NCI-H69 (cell line): ENCODE measurements at places on chromosomes 1 and 21.

DNA sequence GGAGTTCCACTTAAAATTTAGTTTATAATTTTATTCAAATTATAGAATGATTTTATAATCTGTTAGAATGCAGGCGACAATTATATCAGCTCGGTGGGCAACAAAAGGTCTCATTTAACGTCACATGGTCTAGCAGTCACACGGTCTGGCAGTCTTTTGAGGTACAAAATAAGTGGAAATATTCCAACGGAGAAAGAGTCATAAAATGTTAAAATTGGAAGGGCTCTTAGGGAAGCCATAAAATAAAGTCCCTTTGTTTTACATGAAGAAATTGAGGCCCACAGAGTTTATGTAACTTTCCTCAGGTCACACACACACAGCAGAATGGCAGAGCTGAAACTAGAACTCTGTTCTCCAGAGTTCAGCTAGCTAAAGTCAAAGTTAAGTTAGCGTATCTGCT, 84.4 kb upstream of the QSOX1 start:
- DNase-seq: no peak

DNA sequence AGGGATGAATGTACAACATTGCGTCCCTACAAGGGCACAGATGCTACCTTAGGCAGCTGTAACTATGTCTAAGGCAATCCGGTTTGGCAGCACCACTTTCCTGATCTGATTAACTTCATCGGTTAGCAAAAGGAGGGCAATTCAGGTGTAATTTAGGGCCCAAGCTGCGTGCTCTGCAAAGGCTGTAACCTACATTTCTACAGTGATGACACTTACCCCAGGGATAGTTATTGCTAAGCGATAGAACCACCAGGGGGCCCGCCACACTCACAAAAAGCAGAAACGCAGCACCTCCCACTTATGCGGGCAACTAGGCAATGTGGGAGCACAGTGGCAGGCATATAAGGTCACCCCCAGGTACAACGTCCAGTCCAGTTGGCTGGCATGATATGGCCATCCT, 113.5 kb downstream of the GDAP2 start:
- DNase-seq: peak; percentile 4

- no peak for DNase-seq
Observed at GRCh38 chr1:178267646-178268094, 173.8 kb downstream of the RASAL2 start.

DNA sequence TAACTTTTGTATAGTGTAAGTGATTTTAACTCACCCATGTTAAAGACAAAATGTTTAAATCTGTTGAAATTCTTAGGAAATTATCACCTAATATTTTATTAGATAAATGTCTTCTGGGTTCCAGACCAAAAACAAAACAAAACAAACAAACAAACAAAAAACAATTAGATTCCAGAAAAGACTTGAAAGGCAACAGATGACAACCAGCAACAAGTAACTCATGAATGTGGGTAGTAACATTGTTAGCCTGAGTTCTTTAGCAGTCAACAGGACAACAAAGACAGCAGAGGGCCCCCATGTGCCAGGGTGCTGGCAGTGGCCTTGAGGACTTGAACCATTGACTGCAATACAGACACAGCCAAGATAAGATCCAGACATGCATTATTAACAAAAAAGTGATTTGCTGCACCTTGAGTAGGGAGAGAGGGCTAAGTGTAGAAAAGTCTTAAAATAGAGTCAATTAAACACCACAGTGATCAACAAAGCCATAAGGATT, 2.4 kb upstream of the CD247 start:
- no peak for DNase-seq

GRCh38 chr1:198118134-198118533, 38.7 kb upstream of the NEK7 start:
- no peak for DNase-seq

DNA sequence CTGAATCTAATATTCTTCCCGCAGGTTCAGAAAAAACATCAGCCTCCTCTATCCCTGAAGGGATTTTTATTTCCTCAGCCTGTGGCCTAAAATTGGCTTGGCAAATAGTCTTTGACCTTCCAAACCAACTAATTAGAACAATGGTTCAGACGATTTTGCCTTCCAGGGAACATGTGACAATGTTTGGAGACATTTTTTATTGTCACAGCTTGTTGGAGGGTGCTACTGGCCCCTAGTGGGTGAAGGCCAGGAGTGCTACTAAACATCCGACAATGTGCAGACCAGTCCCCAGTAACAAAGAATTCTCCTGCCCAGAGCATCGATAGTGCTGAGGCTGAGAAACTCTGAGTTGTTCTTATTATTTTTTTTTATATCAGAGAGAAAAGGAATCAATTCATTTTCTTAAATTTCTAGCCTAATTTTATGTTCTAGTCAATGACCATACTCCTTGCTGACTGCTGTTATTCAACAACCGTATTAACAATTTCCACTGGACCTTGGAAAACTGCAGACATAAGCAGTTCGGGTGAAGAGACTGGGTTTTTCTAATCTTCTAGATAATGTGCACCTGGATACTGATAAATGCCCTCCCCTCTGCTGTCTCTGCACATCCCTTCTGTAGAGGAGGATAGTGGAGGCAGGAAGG, 280.7 kb downstream of the LMX1A start:
- DNase-seq: peak; percentile 82

DNA sequence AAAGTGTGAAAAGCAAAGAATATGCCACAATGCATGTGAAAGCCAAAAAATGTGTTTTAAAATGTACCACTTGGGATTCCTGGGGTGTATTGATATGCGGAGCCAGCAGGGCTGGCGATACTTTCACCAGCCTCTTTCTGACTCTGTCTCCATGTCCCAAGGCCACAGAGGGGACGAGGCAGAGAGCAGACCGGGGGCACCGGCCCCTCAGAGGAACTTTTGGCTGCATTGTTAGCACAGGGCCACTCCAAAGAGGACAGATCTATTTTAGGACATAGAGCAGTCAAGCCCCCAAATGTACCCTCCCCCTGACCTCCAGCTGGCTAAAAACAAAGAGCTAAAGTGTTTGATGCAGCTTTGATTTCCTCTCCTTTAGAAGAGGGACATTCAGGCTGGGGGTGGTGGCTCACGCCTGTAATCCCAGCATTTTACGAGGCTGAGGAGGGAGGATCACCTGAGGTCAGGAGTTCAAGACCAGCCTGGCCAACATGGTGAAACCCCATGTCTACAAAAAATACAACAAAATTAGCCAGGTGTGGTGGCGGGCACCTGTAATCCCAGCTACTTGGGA, 25.6 kb upstream of the ZNF436 start:
- no peak for DNase-seq

DNA sequence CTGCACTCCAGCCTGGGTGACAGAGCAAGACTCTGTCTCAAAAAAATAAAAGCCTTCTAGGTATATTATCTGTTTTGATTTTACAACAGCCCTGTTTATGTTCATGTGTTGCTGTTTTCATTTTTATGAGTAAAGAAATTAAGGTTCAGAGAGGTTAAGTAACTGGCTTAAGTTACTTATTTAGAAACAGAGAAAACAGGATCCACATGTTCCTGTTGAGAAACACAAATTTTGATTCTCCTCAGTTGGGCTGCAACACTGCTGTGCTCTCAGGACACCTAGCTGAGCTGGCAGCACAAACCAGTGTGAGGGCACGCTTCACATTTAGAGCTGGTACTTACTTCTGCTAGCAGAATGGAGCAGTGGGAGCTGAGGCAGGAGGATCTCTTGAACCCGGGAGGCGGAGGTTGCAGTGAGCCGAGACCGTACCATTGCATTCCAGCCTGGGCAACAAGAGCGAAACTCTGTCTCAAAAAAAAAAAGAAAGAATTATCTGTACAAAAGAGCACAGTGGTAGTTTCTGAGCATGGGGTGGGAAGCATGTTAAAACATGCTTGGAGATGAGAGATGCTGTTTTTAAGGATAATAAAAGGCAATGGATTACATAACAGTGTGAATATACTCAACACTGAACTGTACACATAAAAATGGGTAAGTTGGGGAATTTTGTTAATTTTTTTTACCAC, 2.4 kb downstream of the SPRTN start:
- no peak for DNase-seq

DNA sequence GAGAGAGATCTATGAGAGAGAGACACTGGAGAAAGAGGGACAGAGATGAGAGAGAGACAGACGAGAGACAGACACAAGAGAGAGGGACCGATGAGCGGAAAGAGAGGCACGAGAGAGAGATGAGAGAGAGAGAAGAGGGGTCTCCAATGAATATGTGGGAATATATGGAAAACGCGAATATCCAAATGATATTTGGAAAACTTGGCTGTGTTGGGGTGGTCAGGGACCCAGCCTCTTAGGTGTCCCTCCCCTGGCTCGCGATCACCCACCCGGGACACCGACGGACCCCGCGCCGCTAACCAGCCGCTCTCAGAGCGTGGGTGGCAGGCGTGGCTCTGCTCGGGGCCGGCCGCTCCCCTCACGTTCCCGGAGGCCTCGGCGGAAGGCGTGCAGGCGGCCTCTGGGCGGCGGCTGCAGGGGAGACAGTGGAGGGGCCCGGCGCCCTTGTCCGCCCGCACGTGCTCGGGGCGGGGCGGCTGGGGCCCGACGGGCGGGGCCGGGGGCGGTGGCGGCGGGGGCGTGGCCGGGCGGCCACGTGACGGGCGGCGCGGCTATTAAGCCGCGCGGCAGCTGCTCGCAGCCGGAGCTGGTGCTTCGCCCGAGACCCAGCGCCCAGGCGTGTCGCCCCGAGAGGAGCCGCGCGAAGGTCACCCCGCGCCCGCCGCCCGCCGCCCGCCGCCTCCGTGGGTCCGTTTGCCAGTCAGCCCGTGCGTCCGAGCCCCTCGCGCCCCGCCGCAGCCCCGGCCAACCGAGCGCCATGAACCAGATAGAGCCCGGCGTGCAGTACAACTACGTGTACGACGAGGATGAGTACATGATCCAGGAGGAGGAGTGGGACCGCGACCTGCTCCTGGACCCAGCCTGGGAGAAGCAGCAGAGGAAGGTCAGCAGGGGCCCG, at the start of gene ACTN2:
ACTN2 (plus strand) TSS at position 583 of the 898 bp plus-strand sequence; CDS start at position 758, 175 bp downstream.
- peak; percentile 75 for DNase-seq

GRCh38 chr1:155812878-155813277, 44.1 kb downstream of the GON4L start:
- DNase-seq: no peak

- peak; percentile 93 for DNase-seq
Observed at GRCh38 chr1:164728719-164729118, 169.7 kb downstream of the PBX1 start.

DNA sequence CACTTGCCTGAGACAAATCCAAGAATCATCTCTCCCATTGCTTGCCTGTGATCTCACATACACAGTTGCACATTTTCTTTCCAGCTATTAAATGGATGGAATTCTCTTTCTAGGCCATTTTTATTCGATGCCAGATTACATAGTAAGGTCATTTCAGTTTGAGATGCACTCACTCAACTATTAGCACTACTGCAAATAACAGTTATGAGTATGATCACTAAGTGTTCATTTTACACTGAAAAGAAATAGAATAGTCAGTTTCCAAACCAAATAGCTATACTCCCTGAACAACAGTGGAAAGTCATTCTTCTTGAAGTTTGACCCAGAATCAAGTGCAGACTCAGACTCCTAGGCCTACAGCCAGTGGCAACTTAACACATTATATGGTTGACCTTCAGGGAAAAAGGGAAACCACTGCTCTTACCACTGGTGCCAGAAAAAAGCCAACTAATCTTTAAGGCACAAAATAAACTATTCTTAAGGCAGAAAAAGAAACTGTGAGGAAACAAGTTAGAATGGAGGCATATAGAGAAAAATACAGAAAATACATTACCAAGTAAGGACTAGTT, 31.5 kb downstream of the WNT2B start:
- DNase-seq: no peak

- no peak for DNase-seq
Observed at GRCh38 chr1:214633686-214634085, 30.7 kb downstream of the CENPF start.

GRCh38 chr1:970242-970972, 4.1 kb downstream of the PLEKHN1 start:
- peak; percentile 26 for DNase-seq

- peak; percentile 60 for DNase-seq
Observed at GRCh38 chr1:224203243-224204016, 20.4 kb downstream of the DEGS1 start.

- DNase-seq: no peak
Observed at GRCh38 chr1:1539310-1540089, 924 bp downstream of the TMEM240 start.

- DNase-seq: no peak
Observed at GRCh38 chr1:151519667-151520066, 8.5 kb downstream of the CGN start.

- DNase-seq: no peak
Observed at GRCh38 chr1:10529091-10529490, 54.3 kb downstream of the PEX14 start.

- no peak for DNase-seq
Observed at GRCh38 chr1:87119541-87120140, 205.2 kb downstream of the HS2ST1 start.

GRCh38 chr1:161198194-161198896, 509 bp downstream of the ADAMTS4 start:
- DNase-seq: peak; percentile 79

DNA sequence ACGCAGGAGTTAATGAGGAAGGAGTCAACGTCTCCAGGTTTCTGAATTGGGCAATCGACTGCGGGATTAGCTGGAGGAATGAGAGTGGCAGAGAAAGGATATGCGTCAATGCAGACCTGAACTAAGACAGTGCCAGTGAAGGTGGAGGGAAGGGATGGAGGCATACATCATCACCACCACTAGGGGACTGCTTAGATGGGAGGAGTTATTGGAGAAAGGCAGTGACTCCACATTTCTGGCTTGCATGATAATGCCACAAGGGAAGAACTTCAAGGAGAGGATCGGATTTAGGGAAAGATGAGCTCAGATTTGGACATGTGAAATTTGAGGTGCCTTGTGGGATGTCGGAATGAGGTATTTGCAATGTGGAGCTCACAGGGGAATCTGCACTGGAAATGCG, 17.5 kb downstream of the VASH2 start:
- DNase-seq: peak; percentile 78

- peak; percentile 82 for DNase-seq
Observed at GRCh38 chr1:118931876-118932275, 56.3 kb downstream of the TBX15 start.

DNA sequence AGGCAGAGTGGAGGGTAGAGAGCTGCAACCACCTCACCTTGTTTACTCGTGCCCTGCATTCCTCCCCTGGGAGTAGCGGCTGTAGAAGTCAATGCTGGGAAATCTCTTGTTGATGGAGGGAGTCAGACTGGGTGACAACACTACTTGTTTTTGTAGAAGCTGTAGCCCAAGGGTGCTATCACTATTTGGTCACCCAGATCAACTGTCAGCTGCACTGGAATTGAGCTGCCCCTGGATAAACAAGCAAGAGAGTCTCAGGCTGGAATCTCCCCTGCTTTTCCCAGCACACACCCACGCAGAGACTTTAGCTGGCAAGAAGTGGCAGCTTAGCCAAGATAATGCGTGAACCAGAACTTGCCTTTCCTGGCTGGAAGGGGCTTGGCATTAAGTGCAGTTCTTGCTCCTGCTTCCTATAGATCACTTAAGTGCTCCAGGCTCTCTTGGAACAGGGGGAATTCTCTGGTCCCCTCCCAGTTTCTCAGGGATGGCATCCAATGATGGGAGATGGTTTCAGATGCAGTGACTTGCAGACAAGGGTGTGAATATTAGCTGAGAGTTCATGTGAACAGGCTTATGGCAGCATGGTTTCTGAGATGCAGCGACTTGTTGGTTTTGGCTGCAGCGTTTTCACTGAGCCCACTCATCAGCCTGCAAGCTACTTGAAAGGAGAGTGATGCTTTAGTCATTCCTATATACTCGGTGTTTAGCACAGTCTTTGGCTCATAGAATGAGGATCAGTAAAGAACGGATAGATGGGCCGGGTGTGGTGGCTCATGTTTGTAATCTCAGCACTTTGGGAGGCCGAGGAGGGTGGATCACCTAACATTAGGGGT, 16.8 kb downstream of the ATP2B4 start:
- peak; percentile 33 for DNase-seq

- no peak for DNase-seq
Observed at GRCh38 chr1:234932511-234933430, 195.9 kb downstream of the TOMM20 start.
